ENCODE measurements at places on chromosomes 7 and 10.

GRCh38 chr7:152120210-152120609, 94.7 kb downstream of the GALNT11 start:
- DNase-seq, result no peak

- no peak for DNase-seq
These were observed 67.8 kb upstream of the ATP6V0A4 start for GRCh38 chr7:138865843-138866242.

DNA sequence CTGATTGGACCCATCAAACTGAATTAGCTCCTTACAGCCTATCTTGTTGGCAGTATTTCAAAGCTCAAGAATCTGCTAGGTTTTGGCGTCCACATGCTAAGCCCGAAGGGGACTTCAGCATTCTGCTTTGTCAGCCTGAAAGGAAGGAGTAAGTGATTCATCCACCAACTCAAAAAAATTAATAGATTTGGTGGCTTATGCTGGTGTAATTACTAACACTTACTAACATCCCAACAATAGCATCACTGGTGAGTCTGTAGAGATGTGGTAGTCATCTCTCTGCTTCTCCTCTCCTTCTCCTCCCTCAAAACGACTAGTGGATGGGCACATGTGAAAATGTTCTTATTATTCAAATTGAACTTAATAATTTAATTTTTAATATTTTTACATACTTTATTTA, 53.8 kb upstream of the EGR2 start:
- no peak for DNase-seq

DNA sequence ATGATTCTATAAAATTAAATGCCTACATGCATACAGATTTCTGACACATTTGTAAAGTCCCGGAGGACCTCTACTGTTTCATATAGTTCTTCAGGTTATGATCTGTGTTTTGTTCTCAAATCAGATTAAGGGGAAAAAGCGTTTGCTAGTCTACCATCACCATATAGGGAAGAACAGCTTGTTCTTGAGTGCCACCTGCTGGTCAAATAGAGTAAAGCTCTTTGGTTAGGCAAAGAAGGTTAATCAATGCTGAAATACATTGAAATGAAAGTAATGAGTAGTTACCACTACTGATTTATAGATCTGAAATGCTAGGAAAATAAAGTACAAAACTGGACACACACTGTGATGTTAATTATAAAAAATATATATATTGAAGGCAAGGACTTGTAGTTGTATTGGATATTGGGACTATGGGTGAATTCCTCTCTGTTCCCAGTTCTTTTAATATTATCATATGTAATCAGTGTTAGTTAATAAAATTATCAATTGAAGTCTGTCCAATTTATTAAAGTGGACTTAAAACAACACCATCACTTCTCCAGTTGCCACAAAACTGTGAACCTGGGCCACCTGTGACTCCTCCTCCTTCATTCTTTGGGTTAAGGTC, 72.6 kb upstream of the PDLIM1 start:
- no peak for DNase-seq

GRCh38 chr7:21253740-21254687, 173.9 kb upstream of the SP4 start:
- DNase-seq, result no peak

DNA sequence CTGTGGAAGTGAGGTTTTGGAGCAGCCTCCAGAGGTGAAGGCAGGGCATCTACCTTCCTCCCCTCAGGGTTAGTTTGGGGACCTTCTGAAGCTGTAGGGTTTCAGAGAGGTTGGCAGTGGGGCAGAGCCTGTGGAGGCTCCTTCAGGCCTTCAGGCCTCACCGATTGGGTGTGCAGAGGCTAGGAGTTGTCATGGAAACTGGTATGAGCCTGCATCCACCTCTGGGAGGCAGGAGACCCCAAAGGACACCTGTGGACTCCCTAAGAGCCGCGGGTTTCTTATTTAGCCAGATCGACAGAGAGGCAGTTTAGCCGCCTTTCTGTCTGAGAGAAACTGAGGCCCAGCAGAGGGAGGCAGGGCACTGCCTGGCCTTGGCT, 2.0 kb downstream of the LZTS2 start:
- no peak for DNase-seq

DNA sequence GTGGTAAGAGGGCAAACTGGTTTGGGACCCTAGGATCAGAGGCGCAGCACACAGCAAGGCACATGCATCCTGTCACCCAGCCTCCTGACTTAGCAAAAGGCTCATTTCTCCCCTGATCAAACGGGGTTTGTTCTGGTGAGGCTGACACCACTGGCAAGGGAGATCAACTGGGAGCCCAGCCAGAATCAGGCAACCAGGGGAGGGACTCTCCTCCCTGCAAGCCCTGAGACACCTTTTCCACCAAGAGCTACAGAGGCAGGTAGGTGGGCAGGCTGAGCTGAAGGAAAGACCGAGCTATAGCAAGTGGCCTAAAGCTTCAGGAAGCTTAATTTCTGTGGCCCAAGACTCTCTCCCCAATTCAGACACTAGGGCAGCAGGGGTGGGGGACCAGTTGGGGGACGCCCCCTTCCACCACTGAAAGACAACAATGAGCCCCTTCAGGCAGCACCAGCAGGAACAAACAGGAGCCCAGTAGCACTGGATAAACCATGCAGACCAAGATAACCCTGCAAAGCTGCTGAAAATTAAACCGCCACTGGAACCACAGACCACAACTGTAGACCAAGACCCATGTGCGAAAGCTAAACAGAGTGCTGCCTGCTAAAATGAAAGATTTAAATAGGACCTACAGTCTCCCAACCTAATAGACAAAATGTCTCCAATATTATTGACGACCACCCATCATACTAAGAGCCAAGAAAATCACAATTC, 27.1 kb upstream of the SAR1A start:
- DNase-seq, result no peak

DNA sequence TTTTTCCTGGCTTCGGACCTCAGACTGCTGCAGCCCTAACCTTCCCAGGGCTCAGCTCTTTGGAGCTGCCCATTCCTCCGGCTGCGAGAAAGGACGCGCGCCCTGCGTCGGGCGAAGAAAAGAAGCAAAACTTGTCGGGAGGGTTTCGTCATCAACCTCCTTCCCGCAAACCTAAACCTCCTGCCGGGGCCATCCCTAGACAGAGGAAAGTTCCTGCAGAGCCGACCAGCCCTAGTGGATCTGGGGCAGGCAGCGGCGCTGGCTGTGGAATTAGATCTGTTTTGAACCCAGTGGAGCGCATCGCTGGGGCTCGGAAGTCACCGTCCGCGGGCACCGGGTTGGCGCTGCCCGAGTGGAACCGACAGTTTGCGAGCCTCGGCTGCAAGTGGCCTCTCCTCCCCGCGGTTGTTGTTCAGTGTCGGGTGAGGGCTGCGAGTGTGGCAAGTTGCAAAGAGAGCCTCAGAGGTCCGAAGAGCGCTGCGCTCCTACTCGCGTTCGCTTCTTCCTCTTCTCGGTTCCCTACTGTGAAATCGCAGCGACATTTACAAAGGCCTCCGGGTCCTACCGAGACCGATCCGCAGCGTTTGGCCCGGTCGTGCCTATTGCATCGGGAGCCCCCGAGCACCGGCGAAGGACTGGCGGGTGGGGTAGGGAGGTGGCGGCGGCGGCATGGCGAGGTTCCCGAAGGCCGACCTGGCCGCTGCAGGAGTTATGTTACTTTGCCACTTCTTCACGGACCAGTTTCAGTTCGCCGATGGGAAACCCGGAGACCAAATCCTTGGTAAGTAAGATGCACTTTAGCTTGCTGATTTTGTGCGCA, at the start of gene PLXDC2:
Gene PLXDC2 (plus strand): TSS at position 22 of the 820 bp plus-strand sequence.
- DNase-seq, result no peak

DNA sequence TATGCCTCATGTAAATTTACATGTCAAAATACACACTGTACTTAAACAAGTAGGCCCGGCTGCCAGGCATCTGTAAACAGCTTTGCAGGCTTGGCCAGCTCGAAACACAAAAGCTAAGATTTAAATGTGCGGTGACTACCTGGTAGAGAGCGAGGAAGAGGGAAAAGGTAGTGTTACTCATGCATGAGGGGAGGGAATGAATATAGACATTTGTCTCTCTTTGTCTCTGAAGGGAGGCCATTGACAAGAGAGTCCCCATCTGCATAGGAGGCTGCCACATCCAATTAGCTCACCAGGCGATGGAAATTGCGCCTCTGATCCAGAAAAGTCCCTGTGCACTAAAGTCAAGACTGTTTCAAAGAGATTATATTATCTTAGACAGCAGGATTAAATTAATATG, 535.8 kb downstream of the PTPRN2 start:
- no peak for DNase-seq

DNA sequence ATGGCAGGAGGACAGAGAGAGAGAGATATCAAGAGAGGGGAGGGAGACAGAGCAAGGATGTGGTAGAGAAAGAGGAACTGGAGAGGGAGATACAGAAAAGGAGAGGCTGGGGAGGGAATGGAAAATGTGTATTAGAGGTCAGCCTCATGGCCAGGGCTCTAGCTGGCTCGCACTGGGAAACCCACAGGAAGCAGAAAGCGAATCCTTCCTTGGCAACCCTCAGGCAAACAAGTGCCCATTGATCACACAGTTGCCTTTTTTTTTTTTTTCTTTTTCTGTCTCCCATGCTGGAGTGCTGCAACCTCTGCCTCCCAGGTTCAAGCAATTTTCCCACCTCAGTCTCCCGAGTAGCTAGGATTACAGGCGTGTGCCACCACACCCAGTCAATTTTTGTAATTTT, 391.2 kb downstream of the TYW1 start:
- DNase-seq, result no peak

DNA sequence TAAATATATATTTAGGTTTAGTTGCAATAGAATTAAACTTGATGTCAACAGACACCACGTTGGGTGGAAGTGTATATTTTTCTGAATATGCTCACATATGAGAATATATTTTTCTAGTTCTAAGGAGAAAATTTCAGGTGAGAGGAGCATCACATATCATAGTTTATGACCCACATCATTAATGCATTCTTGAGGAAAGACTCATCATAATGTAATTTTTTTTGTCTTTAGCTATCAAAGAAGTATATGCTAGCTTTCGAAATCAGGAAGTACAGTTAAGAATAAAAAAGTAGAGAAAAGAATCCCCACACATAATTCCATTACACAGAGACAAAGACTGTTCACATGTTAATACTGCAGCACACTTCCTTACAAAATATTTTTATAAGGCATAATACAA, 30.4 kb downstream of the A1CF start:
- DNase-seq, result no peak

- DNase-seq, result no peak
These were observed 42.5 kb upstream of the KMT2E start for GRCh38 chr7:104971290-104972071.

DNA sequence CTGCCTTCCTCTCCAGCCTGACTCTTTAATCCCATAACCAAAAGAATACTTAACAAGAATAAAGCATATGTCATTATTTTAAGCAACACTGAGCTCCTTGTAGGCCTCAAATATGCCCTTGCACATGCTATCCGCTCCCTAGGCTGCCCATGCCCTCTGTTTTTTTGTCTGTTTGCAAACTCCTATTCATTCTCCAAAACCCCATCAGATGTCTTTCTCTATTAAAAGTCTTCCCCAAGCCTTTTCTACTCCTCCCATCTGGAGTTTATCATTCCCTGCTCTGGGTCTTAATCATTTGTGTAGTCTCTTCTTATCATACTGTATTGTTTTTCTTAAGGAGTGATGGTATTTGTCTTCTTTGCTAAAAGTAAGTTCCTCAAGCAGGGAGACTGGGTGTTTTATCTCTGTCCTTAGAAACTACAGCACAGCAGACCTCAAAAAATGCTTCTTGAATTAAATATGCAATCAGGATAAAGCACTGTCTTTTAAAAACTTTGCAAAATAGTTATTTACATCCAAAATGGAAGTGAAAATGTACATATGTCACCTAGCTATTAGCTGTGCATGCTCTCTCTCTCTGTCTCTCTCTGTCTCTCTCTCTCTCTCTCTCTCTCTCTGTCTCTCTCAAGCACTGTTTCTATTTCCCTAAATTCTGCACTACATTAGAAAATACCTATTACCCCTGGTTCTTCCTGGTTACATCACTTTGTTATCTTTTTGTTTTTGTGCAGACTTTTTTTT, 56.5 kb upstream of the OPALIN start:
- DNase-seq, result no peak

- no peak for DNase-seq
These were observed 28.2 kb upstream of the AKAP9 start for GRCh38 chr7:91912494-91912893.

DNA sequence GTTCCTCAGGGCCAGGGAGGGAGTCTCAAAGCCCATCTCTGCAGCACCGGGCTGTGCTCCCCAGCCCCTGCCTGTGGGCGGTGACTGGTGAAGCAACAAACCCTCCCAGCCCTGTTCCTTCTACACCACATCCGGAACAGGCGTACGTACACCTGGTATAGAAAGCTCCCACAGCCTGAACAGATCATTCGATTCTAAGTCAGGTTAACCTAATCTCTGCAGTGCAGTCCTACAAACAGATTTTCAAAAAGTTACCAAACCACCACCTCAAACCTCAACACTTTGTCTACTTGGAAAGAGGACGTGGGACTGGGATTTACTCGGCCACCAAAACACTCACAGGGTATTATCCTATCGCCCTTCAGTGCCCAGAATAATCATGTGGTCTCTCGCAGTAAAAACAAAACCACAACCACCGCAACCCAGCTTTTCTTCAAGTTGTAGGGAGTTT, 238.4 kb downstream of the DIP2C start:
- DNase-seq, result peak; percentile 41

GRCh38 chr7:99639267-99639666, 22.5 kb downstream of the ZSCAN25 start:
- DNase-seq, result no peak

- DNase-seq, result no peak
These were observed 14.7 kb downstream of the SPAM1 start for GRCh38 chr7:123939784-123940183.

DNA sequence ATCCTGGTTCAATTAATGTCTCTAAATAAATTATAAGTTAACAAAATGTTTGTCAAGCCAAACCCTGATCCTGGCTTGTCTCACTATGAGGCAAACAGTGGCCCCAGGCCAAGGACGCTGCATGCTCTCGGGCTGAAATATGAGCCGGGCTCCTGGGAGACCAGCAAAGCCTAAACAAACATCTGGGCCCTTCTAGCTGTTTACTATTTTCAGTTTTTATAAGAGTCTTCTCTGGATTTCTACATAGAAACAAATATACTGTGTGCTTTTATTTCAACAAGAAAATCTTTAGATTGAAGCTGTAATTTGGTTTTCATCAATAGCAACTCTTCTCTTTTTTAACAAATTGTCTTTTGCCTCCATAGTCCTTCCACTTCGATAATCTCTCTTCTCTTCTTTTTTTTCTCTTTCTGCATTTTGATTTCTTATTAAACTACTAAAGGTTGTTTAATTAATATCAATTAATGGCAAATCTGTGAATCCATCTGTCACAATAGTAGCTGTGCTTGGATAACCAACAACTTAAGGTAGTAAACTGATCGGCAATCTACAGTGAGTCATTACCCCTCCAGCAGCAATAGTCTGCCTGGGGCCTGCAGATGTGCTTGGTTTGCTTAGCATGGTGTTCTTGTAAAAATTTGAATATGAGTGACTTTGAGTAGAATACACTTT, 83.3 kb upstream of the DNAJC1 start:
- no peak for DNase-seq

All from stimulated activated CD8-positive, alpha-beta memory T cell treated with anti-CD3 and anti-CD28 coated beads, Interleukin-15, amount 100 ng/mL, for 4 hours (primary cell).